NCI-H1417 (cell line): ENCODE measurements at places on chromosomes 7 and 10.
A peak's percentile ranks its signal among the peaks of the same experiment; 100 is the strongest.

- no peak for DNase-seq
Measured at GRCh38 chr7:155217634-155218033, 80.0 kb upstream of the INSIG1 start.

DNA sequence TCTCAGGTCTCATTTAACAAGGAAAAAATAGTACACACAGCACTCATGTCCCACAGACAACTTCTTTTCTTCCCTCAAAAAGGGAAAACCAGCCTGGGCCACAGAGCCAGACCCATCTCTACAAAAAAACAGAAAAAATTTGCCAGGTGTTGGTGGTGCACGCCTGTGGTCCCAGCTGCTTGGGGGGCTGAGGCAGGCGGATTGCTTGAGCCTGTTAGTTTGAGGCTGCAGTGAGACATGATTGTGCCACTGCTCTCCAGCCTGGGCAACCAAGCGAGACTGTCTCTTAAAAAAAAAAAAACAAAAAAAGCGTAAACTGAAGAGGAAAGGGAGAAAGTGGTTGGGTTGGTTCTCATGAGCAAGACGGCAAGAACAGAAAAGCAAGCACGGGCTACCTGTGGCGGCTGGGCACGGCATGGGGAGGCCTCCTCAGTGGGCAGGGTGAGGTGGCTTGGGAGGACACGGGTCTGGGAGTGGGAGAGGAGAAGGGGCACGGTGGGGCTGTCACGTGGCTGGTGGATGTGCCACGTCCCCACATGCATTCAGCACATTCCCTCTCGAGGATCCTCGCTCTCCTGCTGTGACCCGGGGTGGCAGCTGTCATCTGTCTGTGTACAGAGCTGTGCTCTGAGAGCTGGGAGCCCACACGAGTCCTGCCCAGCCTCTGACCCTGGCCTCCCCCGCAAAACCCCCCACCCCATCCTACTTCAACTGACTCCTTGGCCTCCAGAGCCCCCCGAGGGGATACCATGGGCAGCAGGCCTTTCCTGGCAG is 219.7 kb downstream of the MLLT10 start:
- no peak for DNase-seq

- DNase-seq: no peak
Measured at GRCh38 chr7:123864966-123865365, 20.0 kb downstream of the HYAL4 start.

GRCh38 chr10:43228783-43229207 is 38.1 kb downstream of the RASGEF1A start:
- DNase-seq: peak; percentile 29

DNA sequence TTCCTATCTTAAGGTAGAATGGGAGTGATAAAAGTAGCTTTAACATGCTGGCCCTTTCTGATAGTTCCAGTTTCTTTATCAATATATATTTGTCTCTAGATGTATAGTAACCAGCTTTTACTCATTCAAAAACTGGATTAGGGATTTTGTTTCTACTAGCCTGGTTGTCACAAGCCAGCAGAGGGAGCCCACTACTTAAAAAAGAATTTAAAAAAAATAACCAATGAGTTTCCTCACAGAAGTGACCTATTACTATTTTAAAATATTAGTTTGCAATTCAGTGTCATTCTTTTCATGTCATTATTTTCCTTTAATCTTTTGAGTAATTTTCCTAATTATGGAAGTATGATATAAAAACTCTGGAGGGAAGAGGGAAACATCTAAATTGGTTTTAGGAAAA is 142.1 kb downstream of the PHTF2 start:
- DNase-seq: peak; percentile 68

GRCh38 chr10:78992333-78992732 is 76.4 kb upstream of the ZMIZ1 start:
- no peak for DNase-seq

DNA sequence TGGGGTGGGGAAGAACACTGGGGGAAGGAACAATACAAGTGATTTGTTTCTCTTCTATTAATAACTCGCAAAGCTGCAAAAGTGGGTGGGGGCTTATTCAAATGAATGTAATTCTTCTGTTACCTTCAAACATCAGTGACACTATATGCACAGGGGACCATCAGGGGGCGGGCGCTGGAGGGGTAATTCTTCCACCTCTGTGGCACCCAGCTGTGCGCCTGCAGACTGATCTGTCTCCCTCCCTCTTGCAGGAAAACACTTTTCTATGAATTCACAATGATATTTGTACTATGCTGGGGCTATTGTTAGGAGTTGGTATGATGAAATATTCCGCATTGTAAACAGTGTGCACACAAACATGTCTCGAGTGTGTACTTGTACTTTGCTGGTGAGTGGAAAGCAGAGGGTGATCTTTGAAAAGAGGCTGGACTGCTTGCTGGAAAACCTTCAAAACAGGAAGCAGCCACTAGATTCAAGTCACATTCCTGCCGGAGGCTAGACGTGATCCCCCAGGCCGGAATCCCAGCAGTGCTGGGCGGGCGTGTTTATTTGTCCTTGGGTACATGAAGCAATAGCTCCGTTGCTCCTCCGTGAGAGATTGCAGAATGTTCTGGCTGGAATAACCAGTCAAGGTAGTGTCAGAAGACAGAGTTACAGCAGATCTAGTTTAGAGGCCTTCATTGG is 15.8 kb upstream of the BNIP3 start:
- peak; percentile 85 for DNase-seq

- DNase-seq: no peak
Measured at GRCh38 chr7:29478226-29478625, 85.4 kb upstream of the PRR15 start.

DNA sequence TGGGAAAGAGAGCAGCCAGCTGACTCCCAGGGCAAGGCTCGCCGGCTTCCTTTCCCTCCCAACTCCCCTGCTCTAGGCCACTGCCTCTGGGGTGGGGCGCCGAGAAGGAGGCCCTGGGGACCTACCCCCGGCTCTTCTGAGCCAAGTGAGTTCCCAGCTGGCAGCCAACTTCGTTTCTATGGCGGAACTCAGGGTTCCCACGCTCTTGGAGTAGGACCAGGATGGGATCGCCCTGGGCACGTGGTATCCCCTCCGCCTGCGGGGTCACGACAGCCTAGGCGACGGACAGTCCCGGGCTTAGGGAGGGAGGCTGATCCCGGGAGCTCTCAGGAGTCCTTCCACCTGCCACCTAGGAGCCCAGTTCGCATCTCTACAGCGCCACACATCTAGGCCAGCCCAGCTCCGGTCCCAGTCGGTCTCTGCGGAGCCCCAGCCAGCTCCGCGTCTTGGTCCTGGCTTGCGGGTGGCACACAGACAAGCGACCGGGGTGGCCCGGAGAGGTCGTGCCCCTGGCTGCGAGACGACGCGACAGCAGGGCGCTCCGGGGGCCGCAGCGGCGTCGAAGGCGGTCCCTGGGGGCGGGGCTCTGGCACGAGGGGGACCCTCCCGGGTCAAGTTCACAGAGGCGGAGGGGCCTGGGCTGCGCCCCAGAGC is 20.5 kb upstream of the GATA3 start:
- no peak for DNase-seq

- no peak for DNase-seq
Measured at GRCh38 chr7:2668401-2668800, 19.6 kb upstream of the AMZ1 start.

- DNase-seq: no peak
Measured at GRCh38 chr7:30743371-30744074, 8.4 kb upstream of the INMT start.

GRCh38 chr7:25951414-25952260 is 200.4 kb upstream of the NFE2L3 start:
- DNase-seq: peak; percentile 64

GRCh38 chr7:2722591-2722990 is 34.6 kb downstream of the AMZ1 start:
- DNase-seq: no peak

DNA sequence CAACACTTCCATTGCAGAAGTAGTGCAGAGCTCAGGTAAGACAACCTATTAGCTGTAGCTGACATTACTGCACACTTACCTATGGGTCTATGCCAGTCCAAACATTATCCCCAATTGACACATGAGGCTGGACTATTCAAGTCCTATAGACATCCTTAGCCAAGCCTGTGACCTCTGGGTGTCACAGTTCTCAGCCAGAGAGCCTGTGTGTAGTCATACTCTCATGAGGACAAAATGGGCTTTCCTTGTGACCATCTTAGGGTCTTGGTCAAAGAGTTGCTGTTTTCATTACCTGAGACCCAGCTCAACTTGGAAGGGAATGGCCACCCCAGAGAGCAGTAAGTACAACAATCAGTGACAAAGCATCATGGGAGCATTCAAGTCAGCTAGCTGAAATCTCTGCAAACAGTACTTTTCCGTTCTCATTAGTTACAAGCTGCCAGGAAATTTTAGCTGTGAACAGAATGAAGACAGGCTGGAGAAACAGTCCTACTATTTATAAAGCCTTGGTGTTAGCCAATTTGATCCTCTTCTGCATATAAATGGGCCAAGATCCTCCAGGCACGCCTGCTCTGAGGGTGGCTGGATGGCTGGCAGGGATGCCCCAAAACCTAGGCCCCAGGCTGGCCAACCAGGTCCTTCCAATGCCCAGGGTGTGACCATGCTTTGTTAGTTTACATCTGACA is 44.3 kb downstream of the NUDCD3 start:
- no peak for DNase-seq

DNA sequence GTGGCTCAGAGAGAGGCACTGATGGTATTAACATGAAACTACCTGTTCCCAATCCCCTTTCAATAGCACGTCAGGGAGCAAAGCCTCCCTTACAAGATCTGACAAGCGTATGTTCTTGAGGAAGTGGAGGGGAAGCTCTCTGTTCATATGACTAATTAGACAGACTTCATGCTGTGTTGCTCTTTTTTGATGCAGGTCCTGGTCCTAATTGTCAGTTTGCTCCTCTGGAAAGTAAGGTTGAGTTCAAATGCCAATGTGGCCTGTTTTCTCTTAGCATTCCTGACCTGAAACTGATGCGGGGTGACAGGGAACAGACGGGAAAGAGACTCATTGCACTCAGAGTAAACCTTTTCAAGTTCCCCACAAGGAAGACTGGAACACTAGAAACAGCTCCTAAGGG is 27.0 kb upstream of the TBX20 start:
- no peak for DNase-seq

GRCh38 chr7:44980393-44981034 is 1.7 kb upstream of the MYO1G start:
- DNase-seq: no peak

DNA sequence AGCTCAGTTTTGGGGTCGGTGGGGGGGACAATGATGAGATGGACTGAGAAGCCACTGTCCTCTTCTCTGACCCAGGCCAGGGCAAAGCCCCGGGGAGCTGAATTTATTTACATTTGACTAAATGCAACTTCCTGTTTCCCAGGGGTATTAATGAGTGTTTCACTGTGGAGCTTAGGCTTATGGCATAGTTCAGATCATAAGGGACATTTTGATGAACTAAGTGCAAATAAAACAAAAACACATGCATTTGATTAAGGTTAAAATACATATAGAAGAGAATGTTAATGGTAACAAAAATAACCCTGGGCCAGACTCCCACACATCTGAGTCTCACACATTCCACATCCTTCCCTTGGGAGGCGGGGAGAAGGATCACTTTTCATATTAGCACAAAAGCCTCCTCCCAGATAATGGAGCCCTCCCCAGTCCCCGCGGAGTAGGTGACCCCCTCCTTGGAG is 320.6 kb downstream of the FRMD4A start:
- peak; percentile 66 for DNase-seq

- no peak for DNase-seq
Measured at GRCh38 chr7:127897704-127898454, 133.4 kb downstream of the LRRC4 start.

DNA sequence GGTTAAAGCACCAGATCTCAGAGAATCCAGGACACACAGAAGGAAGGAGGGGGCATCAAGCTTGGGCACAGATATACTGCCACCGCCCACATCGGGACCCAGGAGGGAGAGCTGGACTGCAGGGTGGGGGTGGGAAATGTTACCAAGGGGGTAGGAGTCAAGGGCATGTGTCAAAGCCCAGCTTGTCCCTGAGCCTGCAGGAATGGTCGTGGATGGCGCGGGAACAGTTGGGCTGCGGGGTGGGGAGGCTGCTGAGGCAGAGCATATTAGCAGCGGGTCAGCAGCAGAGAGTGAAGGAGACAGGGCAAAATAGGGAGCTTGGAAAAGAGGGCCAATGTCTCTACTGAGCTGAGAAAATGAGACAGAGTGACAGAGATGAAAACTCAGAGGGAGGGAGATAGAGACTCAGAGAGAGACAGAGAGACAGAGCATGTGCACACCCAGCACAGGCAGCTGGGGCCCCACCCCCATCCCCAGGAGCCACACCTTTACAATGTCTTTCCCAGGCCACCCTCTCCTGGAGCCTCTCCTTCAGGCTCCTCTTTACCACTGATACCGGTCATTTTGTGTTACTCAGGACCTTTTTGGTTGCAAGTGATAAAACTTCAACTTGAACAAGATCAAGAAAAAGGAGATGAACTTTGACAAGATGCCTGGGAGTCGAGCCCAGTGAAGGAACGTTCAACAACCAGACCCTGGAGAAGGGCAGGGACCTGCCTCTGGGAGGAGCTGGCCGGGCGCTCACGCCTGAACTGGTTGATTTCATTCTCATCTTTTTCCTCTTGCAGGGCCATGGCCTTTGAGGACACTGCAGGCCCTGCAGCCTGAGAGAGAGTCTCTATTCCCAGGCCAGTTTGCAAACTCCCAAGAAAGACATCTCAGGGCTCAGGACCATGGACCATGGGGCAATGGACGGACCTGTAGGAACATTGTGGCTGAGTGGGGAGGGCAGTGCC is 50.0 kb downstream of the AOC1 start:
- no peak for DNase-seq

DNA sequence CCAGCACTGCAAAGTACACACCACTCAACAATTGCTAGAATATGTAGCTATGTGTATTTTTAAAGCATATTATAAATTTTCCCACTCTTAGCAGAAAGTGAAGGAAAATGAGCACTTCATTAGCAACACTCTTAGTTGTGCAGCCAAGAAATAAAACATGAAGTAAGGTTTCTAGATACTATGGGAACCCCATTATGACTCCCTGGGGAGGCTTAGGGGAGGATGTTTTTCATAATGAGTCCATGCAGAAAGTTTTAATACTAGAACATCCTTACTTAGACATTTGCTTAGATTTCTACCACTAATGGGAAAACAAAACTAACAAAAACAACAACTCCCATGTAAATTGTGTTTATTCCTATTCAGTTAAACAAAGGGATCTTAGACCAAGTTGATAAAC is 148.4 kb upstream of the HDAC9 start:
- no peak for DNase-seq

GRCh38 chr7:87984088-87984487 is 50.0 kb downstream of the ADAM22 start:
- DNase-seq: no peak

DNA sequence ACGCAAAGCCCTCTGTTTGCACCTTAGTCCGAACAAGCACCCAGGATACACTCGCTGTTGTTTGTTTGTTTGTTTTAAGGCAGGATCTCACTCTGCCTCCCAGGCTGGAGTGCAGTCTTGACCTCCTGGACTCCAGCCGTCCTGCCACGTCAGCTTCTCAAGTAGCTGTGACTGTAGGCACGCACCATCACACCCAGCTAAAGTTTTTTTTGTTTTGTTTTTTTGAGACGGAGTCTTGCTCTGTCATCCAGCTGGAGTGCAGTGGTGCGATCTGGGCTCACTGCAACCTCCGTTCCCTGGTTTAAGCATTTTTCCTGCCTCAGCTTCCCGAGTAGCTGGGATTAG is 76.8 kb downstream of the CTBP2 start:
- DNase-seq: no peak
